Stimulated activated naive CD4-positive, alpha-beta T cell (primary cell): ENCODE measurements at places on chromosomes 12 and 14.

GRCh38 chr12:51645961-51646360, 54.9 kb downstream of the SCN8A start:
- DNase-seq: no peak

DNA sequence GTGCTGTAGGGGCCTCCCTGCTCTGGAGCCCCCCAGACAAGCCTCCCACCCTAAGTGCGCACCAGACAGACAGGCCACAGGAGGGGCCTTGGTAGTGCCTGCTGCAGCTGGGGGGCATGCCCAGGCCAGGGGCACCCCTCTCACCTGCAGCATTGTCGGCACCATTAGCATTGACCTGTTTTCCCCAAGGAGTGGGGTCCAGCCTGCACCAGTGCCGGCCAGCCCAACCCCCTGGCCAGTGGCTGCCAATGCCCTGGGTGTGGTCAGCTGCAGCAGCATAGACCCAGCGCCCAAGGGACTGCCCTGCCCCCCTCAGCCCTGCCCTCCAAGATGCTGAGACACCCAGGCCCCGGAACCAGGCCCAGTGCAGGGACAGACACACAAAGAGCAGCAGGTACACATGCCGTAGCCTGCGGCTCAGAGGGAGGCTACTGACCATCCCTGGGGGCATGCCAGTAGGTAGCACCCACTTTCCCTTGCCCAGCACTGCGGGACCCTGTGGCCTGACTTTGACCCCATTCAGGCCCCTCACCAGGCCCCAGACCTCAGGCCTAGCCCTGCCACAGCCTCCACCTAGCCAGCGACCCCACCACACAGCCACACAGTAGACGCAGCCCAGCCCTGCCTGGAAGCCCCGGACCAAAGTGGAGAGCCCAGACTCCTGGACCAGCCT, 1.0 kb downstream of the AHNAK2 start:
- no peak for DNase-seq

GRCh38 chr12:24057920-24058476, 108.5 kb upstream of the SOX5 start:
- no peak for DNase-seq

GRCh38 chr14:104036212-104036611, 49.3 kb upstream of the ASPG start:
- DNase-seq: no peak

DNA sequence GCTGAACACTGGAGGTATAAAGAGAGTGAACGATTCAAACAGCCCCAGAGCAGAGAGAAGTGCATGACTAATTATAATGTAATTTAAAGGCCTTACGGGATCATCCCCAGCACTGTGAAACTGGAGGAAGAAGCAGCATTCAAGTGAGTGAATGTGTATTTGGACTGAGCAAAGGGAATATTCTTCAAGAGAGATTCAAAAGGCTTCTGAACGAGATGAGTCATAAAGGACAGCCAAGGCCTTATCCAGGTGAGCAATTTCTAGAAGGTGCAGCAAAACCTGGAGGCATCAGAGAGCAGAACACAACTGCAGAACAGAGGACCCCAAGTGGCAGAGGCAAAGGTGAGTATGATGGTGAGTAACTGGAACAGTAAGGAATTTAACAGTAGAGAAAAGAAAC, 127.2 kb downstream of the BCAT1 start:
- DNase-seq: no peak

GRCh38 chr14:37870170-37870569, 274.7 kb downstream of the TTC6 start:
- no peak for DNase-seq

DNA sequence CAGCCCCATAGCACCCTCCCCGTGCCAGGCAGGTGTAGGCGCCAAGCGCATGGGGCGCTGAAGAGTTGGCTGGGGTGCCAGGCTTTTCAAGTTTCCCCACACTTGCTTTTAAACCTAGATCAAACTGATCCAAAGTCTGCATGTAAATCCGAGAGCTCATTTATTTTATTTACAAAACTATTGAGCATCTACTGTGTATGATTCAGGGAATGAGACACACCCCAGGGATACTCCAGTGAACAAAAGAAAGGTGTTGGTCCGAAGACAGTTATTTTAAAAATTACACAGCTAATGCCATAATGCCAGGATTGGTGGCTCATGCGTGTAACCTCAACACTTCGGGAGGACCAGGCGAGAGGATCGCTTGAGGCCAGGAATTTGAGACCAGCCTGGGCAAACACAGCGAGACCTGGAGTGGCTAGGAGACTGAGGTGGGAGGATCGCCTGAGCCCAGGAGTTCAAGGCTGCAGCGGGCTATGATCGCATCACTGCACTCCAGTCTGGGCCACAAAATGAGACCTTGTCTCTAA, 780 bp upstream of the SLC41A2 start:
- DNase-seq: no peak

DNA sequence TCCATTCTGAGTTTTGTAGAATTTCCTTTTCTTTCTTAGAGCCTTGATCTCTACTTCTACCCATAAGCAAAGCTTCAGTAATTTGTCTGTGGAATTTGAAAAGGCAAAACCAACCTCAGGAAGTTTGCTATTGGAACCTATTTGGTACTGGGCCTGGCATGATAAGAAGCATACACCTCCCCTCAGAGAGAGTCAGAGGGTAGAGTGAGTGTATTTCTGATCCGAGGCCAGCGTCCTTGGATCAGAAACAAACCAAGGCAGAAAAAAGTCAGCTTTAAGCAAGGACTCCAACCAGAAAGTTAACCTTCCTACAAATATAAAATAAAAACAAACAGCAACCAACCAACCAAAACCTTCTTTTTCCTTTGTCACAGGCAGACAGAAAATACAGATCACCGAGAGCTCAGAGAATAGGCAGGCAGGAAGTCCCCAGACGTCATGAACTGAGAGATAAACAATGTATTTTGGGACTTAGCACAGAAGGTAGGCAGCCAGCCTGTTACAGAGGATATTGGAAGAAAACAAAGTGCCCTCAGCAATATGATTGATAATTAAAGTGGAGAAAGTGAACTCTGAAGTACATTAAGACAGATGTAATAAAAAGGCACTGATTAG, 141.5 kb downstream of the NEDD1 start:
- no peak for DNase-seq

- no peak for DNase-seq
Measured at GRCh38 chr12:54879150-54879549, 24.8 kb downstream of the MUCL1 start.

DNA sequence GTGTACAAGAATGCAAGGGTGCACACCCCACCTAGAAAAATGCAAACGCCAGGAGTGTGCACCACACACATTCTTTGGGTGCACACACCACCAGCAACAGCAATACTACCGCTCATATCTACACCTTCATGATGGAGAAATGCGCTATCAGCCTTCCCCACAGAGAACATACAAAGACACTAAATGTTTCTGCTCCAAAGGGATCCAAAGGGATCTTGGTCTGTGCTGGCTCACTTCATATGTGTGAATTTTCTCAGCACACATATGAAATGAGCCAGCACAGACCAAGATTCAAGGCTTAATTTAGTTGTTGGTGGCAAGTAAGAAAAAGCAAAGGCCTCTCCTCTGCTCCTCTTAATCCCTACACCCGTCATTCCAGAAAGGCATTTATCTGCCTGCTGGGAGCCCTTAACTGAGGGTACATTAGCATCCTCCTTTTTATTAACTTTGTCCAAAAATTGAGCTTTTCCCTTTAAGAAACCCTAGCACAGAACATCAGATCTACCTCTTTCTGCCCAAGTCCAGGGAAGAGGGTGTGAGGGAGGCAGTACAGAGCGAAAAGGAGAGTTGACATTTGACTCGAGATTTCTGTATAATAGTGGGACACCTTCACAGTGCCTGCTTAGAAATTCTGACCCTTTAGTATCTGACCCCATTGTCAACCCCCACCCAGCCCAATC, 8.3 kb downstream of the BMP4 start:
- DNase-seq: no peak

DNA sequence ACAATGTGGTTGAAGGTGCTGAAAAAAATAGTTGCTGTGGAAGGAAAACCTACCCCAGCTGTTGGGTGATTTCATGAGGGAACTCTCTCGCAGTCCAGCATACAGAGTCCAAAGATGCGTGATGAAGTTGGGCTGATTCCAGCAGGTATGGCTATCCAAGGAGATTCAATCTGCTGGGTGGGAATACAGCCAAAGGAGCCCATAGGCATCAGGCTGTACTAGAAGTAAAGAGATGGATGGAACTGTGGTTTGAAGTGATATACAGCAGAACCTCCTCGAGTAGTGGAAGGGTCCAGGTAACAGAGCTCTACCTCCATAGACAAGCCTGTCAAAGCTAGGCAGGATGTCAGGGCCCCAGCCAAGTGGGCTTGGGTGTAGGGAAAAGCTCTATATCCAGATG, 11.5 kb upstream of the TMTC2 start:
- no peak for DNase-seq

GRCh38 chr14:94048691-94049624, 22.8 kb downstream of the OTUB2 start:
- no peak for DNase-seq

DNA sequence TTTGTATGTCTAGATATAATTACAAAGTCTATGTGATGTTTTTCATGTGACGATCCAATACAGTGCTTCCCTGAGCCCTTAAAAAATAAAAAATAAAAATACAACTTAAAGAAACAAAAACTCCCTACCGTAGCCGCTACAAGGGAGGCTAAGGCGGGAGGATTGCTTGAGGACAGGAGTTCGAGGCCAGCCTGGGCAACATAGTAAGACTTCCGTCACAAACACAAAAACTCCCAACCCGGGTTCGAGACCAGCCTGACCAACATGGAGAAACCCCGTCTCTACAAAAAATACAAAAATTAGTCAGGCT, 669 bp upstream of the CDKN3 start:
- no peak for DNase-seq

- no peak for DNase-seq
Measured at GRCh38 chr12:88390811-88391210, 189.5 kb downstream of the KITLG start.

GRCh38 chr12:66337381-66338010, 35.2 kb downstream of the HELB start:
- no peak for DNase-seq

DNA sequence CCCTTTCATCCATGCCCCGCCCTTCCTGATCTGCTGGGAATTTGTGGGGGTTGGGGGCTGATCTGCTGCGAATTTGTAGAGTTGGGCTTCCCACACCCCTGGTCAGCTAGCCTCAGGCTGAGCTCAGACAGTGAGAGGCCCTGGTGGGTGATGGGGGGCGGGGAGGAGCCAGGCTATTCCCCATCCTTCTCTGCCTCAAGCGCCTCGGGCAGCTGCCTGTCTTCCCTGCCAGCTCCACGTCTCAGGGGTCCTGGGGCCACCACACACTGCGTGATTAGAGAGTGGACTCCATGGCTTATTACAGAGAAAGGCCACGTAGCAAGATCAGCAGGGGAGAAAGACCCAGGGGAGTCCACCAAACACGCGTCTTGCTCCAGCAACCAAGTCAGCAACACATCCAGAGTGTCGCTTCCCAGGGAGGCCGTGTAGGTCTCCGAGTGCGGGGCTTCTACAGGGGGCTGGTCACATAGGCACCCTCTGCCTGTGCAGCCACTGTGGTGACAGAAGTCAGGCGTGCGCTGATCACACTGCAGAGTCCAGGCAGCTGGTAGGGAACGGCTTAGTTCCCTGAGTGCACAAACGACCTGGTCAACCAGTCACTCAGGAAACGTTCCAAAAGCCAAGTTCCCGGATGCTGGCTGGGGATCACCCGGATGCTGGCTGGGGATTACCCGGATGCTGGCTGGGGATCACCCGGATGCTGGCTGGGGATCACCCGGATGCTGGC, 254.4 kb upstream of the SFSWAP start:
- DNase-seq: no peak

DNA sequence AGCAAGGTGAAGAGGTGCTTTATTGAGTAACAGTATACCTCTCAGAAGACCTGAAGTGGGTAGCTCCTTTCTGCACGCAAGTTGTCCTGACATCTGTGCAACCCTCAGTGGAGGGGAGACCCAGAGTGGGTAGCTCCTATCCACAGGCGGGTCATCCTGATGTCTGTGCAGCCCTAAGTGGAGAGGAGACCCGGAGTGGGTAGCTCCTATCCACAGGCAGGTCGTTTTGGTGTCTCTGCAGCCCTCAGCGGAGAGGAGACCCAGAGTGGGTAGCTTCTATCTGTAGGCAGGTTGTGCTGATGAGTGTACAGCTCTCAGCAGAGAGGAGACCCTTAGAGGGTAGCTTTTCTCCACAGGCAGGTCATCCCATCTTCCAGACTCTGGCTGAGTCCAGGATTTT, 45.1 kb upstream of the PRPF39 start:
- DNase-seq: no peak

GRCh38 chr12:62761658-62762057, 173.3 kb downstream of the PPM1H start:
- no peak for DNase-seq

GRCh38 chr12:12648284-12648683, 36.6 kb downstream of the CREBL2 start:
- DNase-seq: no peak
